ENCODE measurements at places on chromosomes 13 and 19.

- DNase-seq, result no peak
Measured at GRCh38 chr19:8552810-8553209, 24.4 kb downstream of the MYO1F start.

DNA sequence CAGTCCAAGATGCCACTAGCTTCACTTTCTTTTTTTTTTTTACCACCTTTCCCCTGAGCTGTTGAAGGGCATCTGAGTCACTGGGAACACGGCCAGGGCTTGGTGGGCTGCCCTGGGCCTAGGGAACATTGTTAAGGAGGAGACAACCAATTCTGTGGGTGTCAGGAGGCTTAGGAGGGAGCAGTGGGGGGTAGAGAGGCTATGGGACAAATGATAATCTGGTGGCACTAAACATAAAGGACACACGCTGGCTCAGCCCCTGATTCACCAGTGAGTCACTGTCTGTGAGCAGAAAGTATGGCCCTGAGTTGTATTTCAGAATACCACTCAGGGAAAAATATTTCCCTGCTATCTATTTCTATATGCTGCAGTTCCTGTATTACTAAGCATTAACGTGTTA, 207.8 kb downstream of the DCLK1 start:
- DNase-seq, result no peak

GRCh38 chr13:44107357-44108121, 227.8 kb downstream of the LACC1 start:
- DNase-seq, result no peak

- DNase-seq, result no peak
Measured at GRCh38 chr13:53238261-53238660, 209.6 kb downstream of the OLFM4 start.

- DNase-seq, result no peak
Measured at GRCh38 chr13:40186041-40186440, 480.4 kb downstream of the FOXO1 start.

GRCh38 chr13:102289606-102290005, 112.2 kb downstream of the FGF14 start:
- DNase-seq, result no peak
